ENCODE measurements at places on chromosomes 5 and 9.

DNA sequence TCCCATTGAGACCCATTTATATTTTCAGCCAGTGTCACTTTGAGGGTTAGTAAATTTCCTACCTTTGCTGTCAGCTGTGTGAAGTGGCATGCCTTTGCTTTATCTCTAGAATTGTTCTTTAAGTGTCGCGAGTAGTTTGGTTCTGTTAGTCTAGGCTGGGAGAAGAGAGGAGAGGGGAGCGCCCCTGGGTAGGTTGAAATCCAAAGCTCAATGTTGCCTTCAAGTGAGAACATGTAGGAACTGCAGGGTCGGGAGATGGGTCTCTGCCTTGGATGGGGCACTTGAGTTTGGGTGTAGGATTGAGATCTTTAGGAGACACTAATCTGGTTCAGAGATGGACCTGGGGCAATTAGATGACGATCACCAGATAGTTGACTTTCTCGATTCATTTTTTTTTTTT, 46.3 kb downstream of the STC2 start:
- DNase-seq, result no peak

DNA sequence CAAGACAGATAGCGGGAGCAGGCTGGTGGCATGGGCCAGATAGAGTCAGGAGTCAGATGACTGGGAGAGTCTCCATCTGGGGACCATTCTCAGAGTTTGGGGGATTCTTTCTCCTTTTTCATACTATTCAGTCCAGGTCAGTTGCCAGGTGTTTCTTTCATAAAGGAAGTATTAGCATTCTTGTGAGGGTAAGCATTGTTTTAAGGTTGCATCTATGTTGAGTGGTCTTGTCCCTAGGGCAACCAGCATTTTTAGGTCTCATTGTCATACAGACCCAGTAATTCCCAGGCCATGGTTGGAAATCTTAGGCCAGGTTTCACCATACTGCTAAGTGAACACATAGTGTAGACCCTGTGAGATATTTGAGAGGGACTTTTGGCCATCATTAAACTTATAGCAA, 122.3 kb upstream of the POC5 start:
- no peak for DNase-seq

GRCh38 chr9:135655317-135655716, 7.8 kb upstream of the LCN9 start:
- DNase-seq, result no peak

DNA sequence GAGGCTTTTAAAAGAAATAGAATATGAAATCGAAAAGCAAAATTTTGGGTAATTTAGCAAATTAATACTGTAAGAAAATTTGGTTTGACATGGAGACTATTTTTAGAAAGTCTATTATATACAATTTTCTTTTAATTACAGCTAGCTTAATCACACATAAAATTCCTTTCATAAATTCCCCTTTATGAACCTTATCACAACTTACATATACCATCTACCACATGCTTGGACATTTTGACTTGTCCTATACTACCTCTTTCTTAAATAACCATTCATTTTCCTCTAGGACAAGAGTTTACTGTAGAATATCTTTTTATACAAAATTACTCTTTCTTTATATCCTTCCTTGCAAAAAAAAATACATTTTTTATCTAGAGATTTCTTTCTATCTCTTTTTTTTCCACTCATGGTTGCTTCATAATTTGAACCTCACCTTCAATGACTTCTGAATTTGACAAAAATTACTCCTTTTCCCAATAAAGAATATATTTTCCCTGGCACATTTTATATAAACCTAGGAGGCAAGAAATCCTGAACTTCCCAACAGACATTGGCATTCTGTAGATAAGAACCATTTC, 34.0 kb upstream of the SYK start:
- no peak for DNase-seq

DNA sequence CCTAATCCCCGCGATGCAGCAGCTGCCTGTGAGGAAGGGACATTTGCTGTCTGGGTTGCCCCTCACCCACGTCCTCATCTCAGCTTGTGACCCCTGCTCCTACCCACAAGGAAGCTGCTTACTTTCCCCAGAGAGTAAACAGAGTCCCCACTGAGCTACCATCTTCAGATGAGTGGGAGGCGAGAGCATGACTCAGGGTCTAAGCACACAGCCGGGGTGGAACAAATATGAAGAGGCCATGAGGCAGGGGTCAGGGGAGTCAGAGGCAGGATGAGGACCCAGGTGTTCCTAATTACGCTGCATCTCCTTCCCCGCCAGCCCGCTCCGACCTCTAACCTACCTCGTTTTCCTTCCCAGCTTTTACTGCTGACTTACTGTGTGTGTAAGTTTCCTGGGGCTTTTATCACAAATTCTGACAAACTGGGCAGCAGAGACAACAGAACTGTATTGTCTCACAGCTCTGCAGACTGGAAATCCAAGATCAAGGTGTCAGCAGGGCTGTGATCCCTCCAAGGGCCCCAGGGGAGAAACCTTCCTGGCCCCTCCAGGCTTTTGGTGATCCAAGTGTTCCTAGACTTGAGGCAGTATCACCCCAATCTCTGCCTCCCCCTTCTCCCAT, 94.0 kb upstream of the DNAH5 start:
- no peak for DNase-seq

DNA sequence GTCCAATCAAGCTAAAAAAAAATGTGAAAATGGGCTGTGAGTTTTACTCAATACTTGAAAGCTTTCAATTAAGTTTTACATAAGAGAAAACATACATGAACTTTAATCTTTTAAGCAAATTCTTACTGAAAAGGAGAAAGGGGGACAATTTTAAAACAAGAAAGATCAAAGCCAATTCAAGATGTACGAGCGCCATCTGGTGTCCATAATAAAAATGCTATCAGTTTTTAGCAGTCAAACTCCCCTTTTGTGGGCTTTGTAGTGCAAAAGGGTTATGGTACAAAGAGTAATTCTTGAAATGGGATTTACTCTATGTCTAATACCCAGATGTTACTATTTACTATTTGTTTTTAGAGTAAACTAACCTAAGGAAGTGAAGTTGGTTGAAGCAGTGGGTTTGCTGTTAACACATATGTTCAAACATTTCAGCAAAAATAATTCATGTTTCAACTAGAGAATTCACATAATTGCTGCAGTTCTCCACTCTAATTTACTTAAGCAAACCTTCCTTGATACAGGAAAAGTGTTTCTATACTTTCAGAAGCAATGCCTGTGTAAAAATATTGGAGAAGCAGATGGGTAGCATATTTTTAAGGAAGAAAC, 228.2 kb upstream of the TYRP1 start:
- peak; percentile 56 for DNase-seq

- no peak for DNase-seq
These were observed 52.8 kb downstream of the ROR2 start for GRCh38 chr9:91897201-91897600.

- no peak for DNase-seq
These were observed 1584.4 kb downstream of the EFNA5 start for GRCh38 chr5:106086352-106086751.

DNA sequence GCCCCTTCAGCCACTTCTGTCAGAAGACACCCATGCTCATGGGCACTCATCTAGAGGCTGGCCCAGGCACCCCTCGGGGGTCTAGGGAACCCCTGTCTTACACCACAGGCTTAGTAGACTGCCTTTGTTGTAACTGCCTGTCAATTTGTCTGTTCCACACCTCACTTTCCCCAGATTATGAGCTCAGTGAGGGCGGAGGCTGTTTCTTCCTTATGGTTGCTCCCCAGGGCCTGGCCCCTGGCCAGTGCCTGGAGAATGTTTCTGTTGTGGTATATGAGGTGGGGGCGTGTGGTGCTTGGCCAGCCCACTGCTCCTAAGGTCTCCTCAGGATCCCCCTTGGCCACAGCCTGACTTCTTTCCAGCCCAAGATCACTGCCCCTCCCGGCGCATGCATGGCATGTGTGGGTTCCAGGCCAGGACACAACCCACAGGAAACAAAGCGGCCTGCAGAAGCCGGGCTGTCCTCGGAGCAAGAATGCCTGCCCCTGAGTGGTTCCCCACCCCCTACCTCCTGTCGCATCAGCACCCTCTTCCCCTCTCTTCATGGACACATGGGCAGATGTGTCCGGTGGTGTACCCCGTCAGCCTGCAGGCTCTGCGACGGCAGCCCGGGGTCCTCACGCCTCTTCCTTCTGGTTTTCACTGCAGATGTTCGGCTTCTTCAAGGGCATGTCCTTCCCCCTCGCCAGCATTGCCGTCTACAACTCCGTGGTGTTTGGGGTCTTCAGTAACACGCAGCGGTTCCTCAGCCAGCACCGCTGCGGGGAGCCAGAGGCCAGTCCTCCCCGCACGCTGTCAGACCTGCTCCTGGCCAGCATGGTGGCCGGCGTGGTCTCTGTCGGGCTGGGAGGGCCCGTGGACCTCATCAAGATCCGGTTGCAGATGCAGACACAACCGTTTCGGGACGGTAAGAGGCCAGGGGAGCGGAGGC, 17.7 kb downstream of the SLC25A48 start:
- no peak for DNase-seq

DNA sequence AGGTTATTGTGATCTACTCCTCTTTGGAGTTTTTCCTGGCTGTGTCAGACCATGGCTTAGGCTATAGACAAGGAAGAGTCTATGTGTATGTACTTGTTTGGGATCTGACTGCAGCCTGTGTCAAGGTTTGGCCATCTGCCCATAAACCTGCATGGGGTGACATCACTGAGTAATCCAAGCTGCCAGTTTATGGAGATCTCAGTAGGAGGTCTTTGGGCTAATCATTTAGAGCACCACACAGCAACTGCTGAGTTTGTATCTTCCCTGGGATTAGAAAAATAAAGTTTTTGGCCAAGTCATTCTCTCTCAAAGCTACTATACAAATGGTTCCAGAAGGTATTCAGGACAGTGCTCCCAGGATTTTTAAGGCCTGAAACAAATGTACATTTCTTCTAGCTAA, 65.5 kb upstream of the HSPB3 start:
- DNase-seq, result peak; percentile 75

GRCh38 chr5:19018822-19019221, 969.2 kb downstream of the CDH18 start:
- peak; percentile 12 for DNase-seq

DNA sequence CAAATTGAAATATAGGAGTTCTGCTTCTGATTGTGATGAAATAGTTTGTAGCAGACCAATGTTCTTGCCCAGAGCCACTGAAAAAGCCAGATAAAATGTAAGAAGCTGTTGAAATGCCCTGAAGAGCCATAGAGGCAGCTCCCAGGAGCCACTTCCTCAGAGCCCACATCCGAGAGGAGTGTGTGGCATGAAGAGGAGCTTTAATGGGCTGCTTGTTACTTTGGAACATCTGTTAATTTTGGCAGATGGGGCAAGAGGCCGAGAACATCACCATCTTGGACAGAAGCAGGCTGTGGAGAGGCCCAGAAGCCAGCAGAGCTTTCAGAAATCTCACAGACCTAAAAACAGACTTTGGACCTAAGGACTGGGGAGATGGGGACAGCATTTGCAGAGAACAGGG, 370.8 kb downstream of the GADD45G start:
- no peak for DNase-seq

- DNase-seq, result no peak
These were observed 185.0 kb downstream of the DAB2IP start for GRCh38 chr9:121836366-121836885.

DNA sequence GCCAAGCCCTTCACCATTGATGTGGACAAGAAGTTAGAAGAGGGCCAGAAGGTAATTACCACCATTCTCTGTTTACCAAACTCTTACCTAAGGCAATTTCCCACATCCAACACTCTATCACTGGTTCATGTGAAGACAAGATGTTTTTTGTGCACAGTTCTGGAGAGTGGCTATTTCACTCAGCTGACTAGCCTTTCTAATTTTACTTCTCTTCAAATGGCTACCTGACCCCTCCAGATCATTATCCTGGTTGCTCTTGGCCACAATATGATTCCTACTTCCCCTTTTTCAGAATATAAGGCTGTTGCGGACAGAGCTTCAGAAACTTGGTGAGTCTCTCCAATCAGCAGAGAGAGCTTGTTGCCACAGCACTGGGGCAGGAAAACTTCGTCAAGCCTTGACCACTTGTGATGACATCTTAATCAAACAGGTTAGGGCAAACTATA, 7.1 kb downstream of the KIF20A start:
- no peak for DNase-seq

DNA sequence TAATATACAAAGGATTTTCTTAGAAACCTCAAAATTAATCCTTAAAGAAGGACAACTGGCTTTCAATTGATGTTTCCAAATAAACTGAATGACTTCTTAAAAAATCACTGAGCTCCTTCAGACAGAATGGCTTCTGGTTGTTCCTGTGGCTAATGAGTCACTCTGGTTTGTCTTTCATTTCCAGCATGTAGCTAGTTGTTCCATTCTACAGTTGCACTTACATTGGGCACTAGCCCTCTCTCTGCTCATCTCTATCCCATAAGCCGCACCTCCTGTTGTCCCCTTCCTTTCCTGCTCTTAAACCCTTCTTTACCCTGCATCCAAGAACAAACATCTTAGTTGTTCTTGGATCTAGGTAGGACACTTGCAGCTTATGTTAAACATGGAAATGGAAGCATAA, 235.3 kb upstream of the HAPLN1 start:
- DNase-seq, result no peak

GRCh38 chr5:45355189-45355992, 340.8 kb downstream of the HCN1 start:
- no peak for DNase-seq

DNA sequence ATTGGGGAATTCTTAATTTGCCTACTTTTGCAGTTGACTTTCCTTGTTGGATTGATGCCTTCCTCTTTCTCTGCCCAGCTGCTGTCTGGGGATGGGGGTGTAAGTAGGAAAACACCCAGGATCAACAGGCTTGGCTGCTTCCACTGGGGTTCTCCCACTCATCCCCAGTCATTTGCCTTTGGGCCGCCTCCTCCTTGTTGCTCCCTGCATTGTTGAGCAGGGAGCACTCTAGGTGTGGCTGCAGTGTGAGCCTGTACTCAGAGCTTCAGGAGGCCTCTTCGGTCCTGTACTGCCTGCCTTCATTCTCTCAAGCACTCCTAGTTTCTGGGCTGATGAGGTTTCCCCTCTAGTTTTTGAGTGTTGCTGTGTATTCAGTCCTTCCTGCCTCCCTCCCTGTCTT, 12.1 kb downstream of the RHOBTB3 start:
- DNase-seq, result no peak

DNA sequence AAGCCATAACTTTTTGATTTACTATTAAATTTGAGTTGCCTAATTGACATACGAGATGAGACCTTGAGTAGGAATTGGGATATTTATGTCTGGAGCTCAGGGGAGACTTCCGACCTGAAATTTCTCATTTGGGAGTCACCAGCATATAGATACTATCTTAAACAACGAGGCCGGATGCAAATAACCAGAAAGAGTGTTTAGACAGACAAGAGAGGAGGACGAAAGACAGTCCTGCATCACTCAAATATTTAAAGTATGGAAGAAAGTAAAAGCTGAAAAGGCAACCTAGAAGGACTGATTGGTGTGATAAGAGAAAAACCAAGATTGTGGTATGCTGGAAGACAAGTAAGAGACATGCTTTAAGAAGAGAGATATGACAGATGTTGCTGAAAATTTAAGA, 675.0 kb upstream of the NUDT12 start:
- DNase-seq, result no peak

Measured in erythroblast (primary cell).